ENCODE measurements at places on chromosomes 7 and 10. TPM values are rescaled to one million over a fixed set of nuclear protein-coding genes. Genes with fewer than 3 reads are reported as not detected.

DNA sequence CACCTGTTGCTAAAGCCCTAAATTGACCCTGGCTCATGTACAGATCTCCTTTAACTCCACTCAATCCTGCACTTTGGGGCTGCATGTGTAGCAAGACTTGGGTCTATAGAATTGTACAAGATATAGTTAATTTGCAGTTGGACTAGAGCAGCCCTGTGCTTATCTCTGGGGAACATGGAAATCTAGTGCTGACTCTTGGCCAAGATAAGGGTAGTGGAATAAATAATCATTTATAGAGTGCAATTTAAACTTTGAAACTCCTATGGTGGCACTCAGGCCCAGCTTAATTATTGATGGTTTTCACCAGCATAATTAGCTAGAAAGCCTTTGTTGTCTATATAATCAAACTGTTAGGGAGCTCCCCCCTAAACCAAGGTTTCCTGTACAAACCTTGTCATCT is 39.2 kb upstream of the MBL2 start:
- H3K4me1 ChIP-seq: no peaks in the 10 kb centered on the region
- no peak overlapping the region for H3K4me3 ChIP-seq
- no peaks in the 10 kb centered on the region for H3K36me3 ChIP-seq
- DNase-seq: no peak
- no peaks in the 10 kb centered on the region for H3K27me3 ChIP-seq

DNA sequence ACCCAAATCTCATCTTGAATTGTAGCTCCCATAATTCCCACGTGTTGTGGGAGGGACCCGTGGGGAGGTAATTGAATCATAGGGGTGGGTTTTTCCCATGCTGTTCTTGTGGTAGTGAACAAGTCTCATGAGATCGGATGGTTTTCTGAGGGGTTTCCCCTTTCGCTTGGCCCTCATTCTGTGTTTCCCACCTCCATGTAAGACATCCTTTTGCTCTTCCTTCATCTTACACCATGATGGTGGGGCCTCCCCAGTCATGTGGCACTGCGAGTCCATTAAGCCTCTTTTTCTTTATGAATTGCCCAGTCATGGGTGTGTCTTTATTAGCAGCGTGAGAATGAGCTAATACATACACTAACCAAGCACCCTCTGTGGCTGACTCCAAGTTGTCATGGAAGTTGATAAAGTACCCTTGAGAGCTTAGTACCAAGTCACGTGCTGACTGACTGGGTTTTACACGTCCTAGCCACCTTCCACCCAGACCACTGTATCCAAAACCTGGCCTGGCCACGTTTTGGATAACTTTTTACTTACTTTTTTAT is 614.4 kb downstream of the SDK1 start:
- H3K4me3 ChIP-seq: no peak overlapping the region
- H3K36me3 ChIP-seq: no peaks in the 10 kb centered on the region
- no peaks in the 10 kb centered on the region for H3K4me1 ChIP-seq

- H3K36me3 ChIP-seq: peaks cover 17% of the 10 kb centered on the region
- no peaks in the 10 kb centered on the region for H3K27me3 ChIP-seq
- no peaks in the 10 kb centered on the region for H3K4me1 ChIP-seq
- no peak overlapping the region for H3K4me3 ChIP-seq
- DNase-seq: no peak
- no peak overlapping the region for H3K27ac ChIP-seq
Measured at GRCh38 chr7:107560898-107561516, 2.7 kb downstream of the COG5 start.

GRCh38 chr10:31594347-31594873 is 275.4 kb downstream of the ZEB1 start:
- H3K27ac ChIP-seq: no peak overlapping the region
- no peaks in the 10 kb centered on the region for H3K27me3 ChIP-seq
- H3K4me3 ChIP-seq: no peak overlapping the region
- no peaks in the 10 kb centered on the region for H3K36me3 ChIP-seq
- DNase-seq: no peak

Gene GPR141
- total RNA-seq: 2.7 TPM

Gene CCT6A
- 128 TPM for total RNA-seq

Gene TMEM213
- total RNA-seq: not detected

Gene AKR1E2
- 5.7 TPM for total RNA-seq

Data from endodermal cell (in vitro differentiated cells).